ENCODE measurements at places on chromosomes 4 and X. TPM values are rescaled to one million over a fixed set of nuclear protein-coding genes. Genes with fewer than 3 reads are reported as not detected.

GRCh38 chrX:131792356-131792749 lies 230.7 kb upstream of the STK26 start:
- H3K4me1 ChIP-seq: no peaks in the 10 kb centered on the region
- H3K36me3 ChIP-seq: no peaks in the 10 kb centered on the region
- peak overlapping the region; percentile 35 for H3K4me3 ChIP-seq
- peak overlapping the region; percentile 30 for H3K27ac ChIP-seq
- H3K27me3 ChIP-seq: peaks cover 6% of the 10 kb centered on the region

DNA sequence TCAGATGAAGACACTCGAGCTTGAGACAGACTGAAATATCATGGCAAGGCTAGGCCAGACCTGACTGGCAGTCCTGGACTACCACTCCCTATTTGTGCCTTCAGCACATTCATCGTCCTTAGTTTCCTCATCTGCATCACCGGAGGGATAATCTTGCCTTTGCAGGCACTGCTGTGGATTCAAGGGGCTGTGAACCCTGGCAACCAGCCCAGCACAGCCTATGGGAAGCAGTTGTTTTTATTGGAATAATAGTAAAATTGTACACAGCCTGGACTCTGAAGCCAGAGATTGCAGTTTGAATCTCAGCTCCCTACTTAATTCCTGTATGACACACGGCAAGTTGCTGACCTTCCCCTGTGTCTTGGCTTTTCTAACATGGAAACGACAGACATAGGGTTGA lies 161.0 kb downstream of the NSUN7 start:
- no peak for DNase-seq
- H3K27ac ChIP-seq: no peak overlapping the region
- no peaks in the 10 kb centered on the region for H3K36me3 ChIP-seq

Gene SLC9B1
- total RNA-seq: not detected

- no peaks in the 10 kb centered on the region for H3K4me1 ChIP-seq
- no peaks in the 10 kb centered on the region for H3K27me3 ChIP-seq
- no peak overlapping the region for H3K27ac ChIP-seq
- no peak for DNase-seq
- H3K4me3 ChIP-seq: no peak overlapping the region
Observed at GRCh38 chrX:112536544-112536943, 143.2 kb downstream of the LHFPL1 start.

DNA sequence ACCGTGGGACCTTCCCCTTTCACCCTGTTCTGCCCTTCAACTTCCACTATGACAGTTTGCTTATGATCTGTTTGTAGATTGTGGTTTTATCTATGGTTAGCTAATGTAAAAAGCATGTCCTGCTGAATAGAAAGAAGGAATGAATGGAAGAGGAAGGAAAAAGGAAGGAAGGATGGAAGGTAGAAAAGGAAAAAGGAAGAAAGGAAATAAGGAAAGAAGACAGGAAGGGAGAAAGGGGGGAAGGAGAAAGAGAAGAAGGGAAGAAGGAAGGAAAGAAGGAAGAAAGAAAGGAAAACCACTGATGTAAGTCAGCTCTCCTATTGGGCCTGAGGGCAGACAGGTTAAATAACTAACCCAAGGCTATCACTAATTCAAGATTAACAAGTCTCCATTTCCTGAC lies 319.1 kb upstream of the KLF3 start:
- no peaks in the 10 kb centered on the region for H3K27me3 ChIP-seq
- no peaks in the 10 kb centered on the region for H3K4me1 ChIP-seq
- no peak overlapping the region for H3K4me3 ChIP-seq

Gene MAGEB17
- not detected for total RNA-seq

DNA sequence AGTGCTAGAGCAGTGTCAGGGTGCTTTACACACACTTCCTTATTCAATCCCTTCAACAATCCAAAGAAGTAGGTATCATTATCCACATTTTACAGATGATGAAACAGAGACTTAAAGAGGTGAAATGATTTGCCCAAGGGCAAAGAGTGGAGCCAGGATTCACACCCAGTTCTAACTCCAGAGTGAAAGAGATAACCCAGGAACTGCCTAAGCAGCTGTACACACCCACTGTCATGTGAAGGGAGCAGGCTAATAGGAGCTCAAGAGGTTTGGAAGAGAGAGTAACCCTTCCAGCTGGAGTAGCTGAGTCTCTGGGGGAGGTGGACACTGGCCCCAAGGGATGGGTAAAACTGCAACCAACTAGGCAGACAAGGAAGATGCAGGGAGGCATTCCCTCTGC lies 92.5 kb downstream of the FBXL5 start:
- H3K27ac ChIP-seq: no peak overlapping the region
- DNase-seq: no peak
- H3K36me3 ChIP-seq: no peaks in the 10 kb centered on the region
- H3K4me1 ChIP-seq: no peaks in the 10 kb centered on the region
- H3K27me3 ChIP-seq: no peaks in the 10 kb centered on the region

DNA sequence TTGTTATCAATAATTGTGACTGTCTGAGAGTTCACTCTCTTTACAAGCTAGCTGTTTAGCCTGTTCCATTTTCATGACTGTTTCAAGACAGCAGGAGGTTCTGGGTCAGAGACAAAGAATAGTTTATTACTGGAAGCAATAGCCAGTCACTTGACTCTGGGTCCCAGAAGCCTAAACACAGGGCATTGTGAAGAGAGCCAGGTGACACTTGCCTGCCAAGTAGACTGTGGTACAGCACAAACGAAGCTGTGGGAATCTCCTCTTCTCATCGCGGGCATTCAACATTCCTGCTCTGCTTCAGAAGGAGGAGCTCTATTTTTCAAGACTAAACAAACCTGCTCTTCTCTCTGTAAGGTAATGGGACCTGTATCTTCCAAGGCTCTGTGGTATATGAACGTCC lies 485.1 kb downstream of the TRIML1 start:
- no peaks in the 10 kb centered on the region for H3K27me3 ChIP-seq
- H3K27ac ChIP-seq: no peak overlapping the region
- no peak for DNase-seq
- H3K36me3 ChIP-seq: no peaks in the 10 kb centered on the region
- no peak overlapping the region for H3K4me3 ChIP-seq

- no peak overlapping the region for H3K4me3 ChIP-seq
- no peak overlapping the region for H3K27ac ChIP-seq
- no peak for DNase-seq
- H3K36me3 ChIP-seq: no peaks in the 10 kb centered on the region
- H3K4me1 ChIP-seq: no peaks in the 10 kb centered on the region
- no peaks in the 10 kb centered on the region for H3K27me3 ChIP-seq
Observed at GRCh38 chr4:91958596-91958995, 345.2 kb upstream of the GRID2 start.
